IMR-90 (cell line): ENCODE measurements at places on chromosomes 3 and 15. TPM values are rescaled to one million over a fixed set of nuclear protein-coding genes. Genes with fewer than 3 reads are reported as not detected.

- DNase-seq = peak; percentile 69
These were observed 30.5 kb downstream of the ALS2CL start for GRCh38 chr3:46662771-46663551.

- no peak for DNase-seq
These were observed 85.6 kb downstream of the FRMD4B start for GRCh38 chr3:69300296-69300695.

- peak; percentile 34 for DNase-seq
These were observed 318.2 kb upstream of the SEMA6D start for GRCh38 chr15:47399100-47399499.

DNA sequence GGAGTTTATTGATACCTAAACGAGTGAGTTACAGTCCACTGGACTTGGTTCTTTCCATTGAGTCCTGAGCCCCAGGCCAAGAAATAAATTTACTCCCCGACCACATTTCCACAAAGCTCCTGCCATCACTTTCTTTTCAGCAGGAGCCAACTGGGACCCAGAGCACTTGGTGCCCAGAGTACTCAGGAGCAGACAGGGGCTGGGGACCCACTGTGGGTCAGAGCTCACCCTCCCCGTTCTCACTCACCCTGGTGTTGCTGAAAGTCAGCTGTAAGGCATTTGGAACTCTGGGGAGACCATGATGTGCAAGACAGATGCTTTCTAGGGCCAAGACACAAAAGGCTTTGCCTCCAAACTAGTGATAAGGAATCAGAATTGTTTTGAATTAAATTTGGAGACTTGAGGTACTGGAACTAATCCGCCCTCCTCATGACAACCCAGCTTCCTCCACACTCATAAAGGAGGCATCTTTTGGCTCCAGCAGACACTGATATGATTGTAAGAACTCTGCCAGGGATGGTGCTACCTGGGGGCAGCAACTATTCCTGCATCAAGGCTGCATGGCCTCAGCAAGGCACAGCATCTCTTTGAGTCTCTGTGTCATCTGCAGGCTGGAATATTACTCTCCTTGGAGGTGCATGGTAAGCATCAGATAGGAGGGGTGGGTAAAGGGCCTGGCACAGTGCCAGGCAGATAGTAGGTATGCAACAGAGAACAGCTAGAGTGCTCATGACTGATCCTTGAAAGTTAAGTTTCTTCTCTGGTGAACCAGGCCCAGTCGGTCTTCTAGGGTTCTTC is 7.3 kb upstream of the CAMK1 start:
- no peak for DNase-seq

- DNase-seq = no peak
These were observed 29.5 kb upstream of the ICE2 start for GRCh38 chr15:60508442-60508841.

DNA sequence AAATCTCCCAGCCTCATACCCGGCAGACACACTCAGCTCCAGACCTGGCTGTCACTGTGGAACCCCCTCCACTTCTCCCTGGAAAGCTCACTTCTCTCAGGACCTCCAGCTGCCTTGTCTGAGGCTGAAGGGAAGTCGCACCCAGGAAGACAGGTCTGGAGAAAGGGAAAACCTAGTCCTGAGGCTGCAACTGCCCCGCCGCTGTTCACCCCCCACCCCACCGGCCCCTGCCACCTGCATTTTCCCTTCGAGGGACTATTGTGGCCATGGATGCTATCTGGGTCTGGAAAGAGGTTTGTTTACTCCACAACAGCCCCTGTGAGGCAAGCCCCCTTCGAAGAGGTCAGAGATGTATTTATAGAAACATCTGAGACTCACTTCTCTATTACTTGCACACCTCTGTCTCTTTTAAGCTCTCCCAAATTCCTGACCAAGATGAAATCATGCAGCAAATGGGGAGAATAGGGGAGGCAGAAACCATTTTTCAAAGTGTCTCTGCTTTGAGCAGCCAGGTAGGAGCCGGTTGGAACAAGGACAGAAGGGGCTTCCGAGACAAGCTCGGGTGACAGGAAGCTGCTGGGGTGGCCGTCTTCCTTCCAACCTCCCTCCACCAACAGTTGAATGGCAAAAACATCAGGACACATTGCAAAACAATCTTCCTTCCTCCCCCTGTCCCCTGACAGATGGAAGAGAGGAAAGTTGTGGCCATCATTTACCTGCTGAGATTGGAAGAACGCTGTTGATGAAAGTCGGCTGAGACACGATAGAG is 518 bp downstream of the COLQ start:
- DNase-seq = no peak

DNA sequence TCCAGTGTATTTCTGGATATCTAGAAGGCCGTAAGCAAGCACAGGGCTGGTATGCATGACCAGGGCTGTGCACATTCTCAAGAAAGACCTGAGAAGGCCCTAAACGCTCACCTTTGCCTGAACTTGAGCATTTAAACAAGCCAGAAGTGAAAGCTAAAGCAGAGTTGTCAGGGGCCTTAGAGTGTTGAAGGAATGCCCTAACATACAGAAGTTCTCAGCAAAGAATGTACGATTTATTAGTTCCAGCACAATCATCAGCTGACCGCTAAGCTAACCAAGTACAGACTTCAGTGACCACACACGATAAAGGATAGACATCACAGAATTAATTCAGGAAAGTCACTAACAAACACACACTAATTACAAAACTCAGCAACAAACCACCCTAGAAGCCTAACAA is 8.7 kb downstream of the HLTF start:
- peak; percentile 43 for DNase-seq

DNA sequence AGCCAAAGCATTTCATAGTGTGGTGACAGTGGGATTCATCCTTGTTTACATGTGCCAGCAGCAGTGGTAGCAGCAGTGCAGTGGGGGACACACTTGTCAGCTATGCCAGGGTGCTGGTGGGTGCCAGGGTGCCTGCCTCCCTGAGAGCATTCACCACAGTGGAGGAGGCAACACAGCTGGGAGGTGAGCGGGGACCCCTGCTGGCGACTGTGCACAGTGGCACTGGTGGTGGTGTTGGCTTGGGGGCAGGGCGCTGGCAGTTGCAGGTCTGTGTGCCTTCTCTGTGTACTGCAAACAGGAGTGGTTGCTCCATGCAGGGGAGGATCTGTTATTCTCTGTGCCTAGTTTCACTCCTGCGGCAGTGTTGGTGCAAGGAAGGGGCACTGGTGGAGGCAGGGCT is 41.2 kb downstream of the CEP63 start:
- DNase-seq = peak; percentile 18

GRCh38 chr15:70812827-70813364 is 41.1 kb downstream of the LARP6 start:
- DNase-seq = no peak

Gene PRICKLE2
- total RNA-seq = 14.2 and 16.7 TPM in 2 replicates

Gene CLEC3B
- 1.9 and 3.6 TPM in 2 replicates for total RNA-seq

Gene GOLGA6L7
- total RNA-seq = not detected in 2 replicates

Gene ITPKA
- total RNA-seq = 1.1 and 1.4 TPM in 2 replicates
